GM10248 (cell line): ENCODE measurements at places on chromosomes 4 and X.

- DNase-seq = peak; percentile 88
These were observed at the start of gene SH3BP2 for GRCh38 chr4:2792711-2793585. SH3BP2 (plus strand) TSS chr4:2793085; CDS start chr4:2820618, 27,533 bp downstream.

DNA sequence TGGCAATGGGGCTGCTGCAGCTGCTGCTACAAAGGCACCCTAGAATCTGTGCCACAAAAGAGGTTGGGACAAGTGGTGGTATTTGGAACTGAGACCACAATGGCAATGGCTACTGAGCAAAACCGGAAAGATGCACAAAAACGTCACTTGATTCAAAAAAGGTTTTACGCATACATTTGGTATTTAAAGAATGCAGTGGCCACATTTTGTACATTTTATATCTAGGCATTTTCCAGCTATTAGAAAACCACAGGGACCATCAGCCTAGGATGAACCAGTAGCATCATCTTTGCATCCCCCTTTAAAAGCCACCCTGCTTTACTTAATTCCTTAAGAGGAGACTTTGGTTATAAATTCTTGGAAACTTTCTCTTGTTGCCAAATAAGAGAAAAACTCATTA, 104.8 kb upstream of the CXCL13 start:
- no peak for DNase-seq

DNA sequence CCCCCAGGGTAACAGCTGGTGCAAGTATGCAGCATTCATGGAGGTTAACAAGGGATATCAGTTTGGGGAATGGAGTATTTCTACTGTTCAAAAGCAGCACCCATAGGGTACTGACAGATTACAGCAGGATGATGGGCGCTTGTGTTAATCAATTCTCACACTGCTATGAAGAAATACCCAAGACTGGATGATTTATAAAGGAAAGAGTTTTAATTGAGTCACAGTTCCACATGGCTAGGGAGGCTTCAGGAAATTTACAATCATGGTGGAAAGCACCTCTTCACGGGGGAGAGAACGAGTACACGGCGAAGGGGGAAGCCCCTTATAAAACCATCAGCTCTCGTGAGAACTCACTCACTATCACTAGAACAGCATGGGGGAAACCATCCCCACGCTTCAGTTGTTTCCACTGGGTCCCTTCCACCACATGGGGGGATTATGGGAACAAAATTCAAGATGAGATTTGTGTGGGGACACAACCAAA, 64.1 kb downstream of the TNIP2 start:
- DNase-seq = no peak

- no peak for DNase-seq
These were observed 618.1 kb upstream of the GRIA3 start for GRCh38 chrX:122565952-122566351.

- DNase-seq = no peak
These were observed 39.3 kb upstream of the TENM3 start for GRCh38 chr4:182203872-182204411.

DNA sequence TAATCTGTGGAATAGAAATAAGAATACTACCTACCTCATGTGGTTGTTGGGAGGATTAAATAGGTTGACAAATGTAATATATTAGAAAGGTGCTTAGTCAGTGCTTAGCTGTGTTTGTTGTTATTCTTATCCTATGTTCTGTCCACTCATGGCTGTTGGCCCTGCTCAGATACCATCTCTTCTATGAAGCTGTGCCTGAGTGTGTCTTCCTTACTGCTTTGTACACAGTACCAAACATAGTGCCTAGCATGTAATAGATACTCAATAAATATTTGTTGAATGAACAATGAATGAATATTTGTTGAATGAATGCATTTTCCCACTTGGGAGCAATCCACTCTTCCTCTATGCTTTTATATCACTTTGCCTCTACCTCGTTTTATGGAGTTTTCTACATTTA, 57.2 kb downstream of the NHS start:
- no peak for DNase-seq

DNA sequence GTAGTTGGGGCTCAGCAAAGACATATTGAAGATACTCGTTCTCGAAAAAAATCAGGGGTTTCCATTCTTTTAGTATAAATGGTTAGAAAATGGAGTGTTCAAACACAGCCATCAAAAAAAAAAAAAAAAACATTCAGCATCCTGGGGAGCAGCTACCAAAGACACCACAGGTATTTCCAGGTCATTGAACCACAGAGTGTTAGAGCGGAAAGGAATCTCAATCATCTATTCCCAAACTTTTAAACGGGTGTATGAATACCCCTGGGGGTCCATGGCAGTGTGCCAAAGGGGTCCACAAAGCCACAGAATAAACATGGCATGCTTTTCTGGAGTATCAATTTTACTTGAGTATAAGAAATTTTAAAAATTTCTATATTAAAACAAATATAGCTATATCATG, 6.9 kb upstream of the FGF16 start:
- DNase-seq = no peak

DNA sequence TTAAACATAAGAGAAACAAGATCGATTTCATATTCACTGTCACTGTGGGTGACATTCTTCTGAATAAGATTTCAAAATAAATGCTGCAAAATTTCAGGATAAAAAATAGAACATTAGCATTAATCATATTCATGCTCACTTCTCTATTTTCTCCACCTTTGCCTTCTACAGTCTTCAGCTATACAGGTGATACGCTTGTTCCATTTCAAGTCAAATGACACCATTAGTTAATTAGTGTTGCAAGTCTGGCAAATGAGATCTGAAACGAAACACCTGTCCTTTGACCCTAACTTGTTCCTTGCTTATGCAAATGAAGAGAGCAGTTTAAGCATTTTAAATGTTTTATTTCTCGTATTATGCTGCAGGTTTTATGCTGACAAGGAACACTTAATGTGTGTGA, 667.5 kb upstream of the MAGEB2 start:
- no peak for DNase-seq

GRCh38 chr4:151144329-151145072, 45.1 kb downstream of the RPS3A start:
- no peak for DNase-seq

DNA sequence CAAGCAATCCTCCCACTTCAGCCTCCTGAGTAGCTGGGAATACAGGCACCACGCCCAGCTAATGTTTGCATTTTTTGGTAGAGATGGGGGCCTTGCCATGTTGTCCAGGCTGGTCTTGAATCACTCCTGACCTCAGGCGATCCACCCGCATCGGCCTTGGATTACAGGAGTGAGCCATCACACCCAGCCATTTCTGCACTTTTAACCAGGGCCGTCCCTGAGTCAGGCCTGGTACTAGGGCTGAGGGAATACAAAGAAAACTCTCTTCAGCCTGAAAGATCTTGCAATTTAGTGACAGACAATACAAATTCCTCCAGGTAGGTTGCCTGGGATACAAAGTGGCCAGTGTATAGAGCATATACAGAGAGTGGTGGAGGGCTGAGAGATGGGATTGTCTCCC, 65.8 kb downstream of the BCOR start:
- no peak for DNase-seq

DNA sequence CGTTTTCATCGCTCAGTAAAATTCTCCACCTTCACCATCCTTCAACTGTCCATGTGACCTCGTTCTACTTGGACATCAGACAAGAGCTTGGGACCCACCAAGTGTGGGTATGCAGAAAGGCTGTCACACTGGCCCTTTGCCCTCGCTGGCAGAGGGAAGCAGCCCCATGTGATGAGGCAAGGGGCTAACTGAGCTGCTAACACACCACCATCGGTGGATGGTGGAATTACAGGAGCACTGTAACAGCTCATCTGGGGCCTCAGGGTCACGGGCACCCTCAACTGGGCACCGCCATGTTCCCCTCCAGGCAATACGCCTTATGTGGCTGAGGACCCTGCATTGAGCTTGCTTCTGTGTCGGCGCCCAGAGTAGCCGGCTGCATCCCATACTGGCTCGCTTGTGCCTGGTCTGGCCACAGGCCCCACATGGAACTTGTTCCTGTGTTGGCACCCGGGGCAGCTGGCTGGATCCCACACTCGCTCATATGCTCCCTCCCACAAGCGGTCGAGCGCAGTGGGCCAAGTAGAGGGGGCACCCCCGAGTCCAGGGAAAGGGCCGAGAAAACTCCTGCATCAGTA, 109.5 kb downstream of the TAB3 start:
- no peak for DNase-seq

DNA sequence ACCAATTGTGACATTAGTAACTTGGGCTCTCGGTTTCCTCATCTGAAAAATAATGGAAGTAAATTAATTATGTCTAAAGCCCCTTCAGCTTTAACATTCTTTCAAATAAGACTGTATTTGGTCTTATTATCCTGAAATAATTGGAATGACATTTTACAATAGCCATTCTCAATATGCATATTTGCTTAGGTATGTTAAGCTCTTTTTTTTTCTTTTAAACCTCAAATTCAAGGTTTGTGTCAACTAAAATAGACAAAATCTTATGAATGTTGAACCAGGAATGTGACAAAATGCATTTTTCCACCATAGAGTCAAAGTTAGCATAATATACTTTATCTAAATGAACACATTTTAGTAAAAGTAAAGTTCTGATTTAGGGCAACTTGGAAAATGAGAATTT, 34.4 kb upstream of the TET2 start:
- DNase-seq = no peak

DNA sequence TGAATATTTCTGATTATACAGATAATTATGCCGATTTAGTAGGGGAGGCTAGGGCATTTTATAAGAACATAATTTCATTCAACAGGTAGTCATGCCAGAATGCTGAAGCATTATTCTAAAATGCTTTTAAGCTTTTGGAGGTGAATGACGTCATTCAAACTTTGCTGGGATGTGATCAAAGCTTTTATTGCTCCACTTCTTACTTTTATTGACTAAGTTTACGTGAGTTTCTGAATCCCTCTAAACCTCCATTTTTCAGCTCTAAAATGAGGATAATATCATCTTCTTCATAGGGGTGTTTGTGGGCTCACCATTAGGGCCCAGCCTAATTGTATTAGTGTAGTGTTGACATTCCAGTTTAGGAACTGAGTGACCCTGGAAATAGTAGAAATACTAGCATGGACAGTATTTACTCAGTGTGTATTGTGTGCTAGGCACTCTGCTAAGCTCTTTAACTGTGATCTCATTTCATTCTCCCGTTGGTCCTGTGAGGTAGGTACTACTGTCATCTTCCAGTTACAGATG, 3.0 kb downstream of the WWC2 start:
- no peak for DNase-seq

- DNase-seq = no peak
These were observed 13.3 kb downstream of the RAB9A start for GRCh38 chrX:13702111-13702789.

DNA sequence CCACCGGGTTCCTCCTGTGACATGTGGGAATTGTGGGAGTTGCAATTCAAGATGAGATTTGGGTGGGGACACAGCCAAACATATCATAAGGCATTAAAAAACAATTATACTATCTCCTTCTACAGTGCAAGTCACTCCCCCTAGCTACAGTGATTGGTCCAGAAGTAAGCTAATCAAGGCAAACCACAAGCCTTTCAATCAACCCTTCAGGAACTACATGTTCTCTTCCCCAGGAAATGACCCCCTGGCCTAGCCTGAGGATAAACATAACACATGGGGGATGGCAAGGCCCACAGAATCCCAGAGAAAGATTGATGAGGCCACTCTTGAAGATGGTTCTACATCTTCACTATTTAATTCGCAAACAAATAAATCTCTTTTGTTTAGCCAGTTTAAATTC, 25.2 kb upstream of the FAM241A start:
- DNase-seq = no peak

DNA sequence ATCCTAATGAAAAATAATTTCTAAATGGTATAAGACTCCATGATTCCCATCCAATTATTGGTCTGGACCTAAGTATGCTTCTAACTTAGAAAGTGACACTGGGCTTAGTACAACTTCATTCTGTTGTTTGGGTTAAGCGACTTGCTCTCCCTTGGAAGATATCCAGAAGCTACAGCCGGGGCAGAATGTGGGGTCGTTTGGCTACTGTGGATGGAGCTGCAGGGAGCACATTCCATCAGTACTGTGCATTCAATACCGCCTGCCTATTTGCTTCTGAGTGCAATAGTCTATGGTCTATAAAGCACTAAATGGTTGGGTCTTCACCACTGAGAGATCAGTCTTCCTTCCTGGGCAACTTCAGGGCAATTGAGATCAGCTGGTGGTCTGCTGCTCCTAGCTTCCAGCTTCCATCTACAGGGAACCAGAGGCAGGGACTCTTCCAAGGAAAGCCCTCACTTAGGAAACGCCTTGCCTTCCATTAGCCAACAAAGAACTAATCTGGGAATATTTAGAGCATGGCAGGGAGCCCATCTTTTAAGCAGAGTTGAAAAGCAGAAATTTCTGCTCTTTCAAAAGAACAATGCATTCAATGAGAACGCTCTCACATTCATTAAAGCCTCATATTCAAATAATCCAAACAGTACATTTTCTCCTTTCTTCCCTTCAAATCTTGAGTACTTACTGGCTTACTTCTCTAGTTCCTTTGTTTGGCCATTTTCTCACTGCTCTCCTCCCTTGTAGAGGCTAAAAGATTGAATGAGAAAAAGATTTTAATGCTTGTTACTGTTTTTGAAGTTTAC, 1049.9 kb upstream of the TENM3 start:
- DNase-seq = no peak

- no peak for DNase-seq
These were observed 28.0 kb upstream of the MXD4 start for GRCh38 chr4:2289955-2290333.

DNA sequence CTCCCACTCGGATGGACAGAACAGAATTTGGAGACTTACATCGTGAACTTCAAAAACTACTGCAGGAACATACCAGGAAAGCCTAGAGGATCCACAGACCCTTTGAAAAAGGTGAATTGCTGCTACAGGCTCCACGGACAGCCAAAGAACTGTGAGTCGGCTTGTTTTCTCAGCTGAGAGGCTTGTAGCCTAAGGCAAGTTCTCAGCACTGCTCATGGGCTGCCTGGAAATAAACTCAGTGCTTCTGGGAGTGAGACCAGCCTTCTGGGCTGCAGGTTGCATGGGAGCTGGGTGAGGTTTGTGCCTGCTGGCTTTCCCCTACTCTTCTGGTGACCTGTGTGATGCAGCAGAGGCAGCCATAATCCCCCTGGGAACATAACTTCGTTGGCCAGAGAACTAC, 1397.6 kb downstream of the FAM133A start:
- DNase-seq = no peak

DNA sequence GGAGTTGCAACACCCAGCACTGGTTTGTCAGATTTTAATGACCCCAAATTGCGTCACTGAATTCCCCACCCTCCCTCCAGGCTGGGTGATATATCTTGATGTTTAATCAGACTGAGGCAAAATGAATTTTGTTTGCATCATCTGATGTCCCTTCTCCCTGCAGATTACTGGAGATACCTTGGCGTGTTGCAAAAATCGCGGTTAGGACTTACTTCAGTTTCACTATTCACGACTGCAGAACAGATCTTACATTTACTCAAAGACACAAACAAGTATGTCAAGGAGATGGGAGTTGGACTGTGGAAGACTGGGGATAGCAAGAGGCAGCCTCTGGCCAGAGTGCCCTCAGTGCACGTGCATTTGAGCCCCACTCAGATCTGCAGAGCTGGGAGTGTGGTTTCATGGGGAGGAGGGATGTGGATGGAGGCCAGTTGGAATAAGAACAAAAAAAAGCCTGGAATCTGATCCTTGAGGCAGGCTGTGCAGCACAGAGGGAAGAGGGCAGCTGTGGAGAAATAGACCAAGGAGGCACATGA, 92.2 kb upstream of the MTM1 start:
- no peak for DNase-seq

- peak; percentile 5 for DNase-seq
These were observed 26.4 kb downstream of the MOSPD2 start for GRCh38 chrX:14899607-14900006.
